ENCODE measurements at places on chromosomes 11 and 22. TPM values are rescaled to one million over a fixed set of nuclear protein-coding genes. Genes with fewer than 3 reads are reported as not detected.

- DNase-seq: no peak
These were observed 159.9 kb upstream of the NAV2 start for GRCh38 chr11:19552656-19553260.

GRCh38 chr22:38900677-38901076 is 28.7 kb upstream of the CBX6 start:
- no peak for DNase-seq

DNA sequence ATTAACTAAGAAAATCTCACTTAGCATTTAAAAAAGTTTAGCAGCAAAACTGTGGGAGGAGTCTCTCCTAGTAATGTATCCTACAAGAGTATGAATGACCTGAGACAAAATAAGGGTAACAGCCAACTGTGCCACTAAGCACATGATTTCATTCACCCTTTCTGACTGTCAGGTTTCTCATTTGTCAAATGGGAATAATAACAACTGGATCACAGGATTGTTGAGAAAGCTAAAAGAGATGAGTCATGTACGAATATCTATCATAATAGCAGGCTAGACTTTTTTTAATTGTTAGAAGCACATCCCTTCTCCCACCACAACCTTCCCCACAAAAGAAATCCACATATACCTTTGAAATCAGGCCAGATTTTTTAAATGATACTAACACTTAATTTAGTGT is 39.5 kb downstream of the MTMR2 start:
- DNase-seq: no peak

DNA sequence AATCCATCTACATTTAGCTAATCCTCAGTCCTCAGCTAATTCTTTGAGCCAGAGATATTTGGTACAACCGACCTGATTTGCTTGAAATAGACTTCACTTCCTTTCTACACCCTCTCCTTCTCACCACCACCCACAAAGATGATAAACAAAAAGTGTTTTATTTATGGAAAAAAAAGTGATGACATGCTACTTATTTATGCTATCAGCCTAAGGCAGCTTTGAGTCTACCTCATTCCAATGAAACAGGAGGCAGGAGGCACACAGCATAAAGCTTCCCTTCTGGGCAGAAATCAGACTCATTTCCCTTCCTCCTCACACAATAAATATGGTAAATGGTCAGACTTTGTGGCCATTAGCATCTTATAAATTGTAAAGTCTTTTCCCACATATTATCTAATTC is 325.7 kb downstream of the SOX6 start:
- no peak for DNase-seq

DNA sequence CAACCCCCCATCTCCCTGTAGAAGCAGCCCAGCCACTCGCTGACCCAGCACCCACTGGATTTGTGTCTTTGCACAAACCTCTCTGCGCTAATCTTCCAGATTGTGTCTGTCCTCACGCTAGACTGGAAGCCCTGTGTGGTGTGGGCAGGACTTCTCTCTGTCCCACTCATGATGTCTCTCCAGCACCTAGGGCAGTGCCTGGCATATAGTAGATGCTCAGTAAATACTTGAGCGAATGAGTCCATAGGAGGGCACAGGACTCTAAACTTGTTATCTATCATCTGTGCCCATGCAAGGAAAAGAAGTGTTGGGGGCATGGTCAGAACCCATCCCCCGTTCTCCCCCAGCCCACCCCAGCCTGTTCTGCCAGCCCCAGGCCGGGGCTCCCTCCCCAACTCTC is 22.9 kb downstream of the RPL3 start:
- no peak for DNase-seq

DNA sequence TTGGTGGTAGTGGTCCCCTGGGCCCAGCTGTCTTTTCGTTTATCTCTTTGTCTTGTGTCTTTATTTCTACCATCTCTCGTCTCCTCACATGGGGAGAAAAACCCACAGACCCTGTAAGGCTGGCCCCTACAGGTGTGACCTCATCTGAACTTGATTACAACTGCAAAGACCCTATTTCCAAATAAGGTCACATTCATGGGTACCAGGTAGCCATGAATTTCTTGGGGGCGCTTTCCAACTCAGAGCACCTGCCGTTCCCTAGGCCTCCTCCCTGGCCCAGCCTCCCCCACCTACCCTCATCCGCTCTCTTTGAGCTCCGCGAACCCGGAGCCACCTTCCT is 14.0 kb upstream of the RRP7A start:
- DNase-seq: no peak

Gene CALCB
- not detected for total RNA-seq
